CMK (cell line): ENCODE measurements at places on chromosomes 1 and 21.

- DNase-seq, result no peak
Observed at GRCh38 chr1:246566813-246567645, 773 bp downstream of the CNST start.

DNA sequence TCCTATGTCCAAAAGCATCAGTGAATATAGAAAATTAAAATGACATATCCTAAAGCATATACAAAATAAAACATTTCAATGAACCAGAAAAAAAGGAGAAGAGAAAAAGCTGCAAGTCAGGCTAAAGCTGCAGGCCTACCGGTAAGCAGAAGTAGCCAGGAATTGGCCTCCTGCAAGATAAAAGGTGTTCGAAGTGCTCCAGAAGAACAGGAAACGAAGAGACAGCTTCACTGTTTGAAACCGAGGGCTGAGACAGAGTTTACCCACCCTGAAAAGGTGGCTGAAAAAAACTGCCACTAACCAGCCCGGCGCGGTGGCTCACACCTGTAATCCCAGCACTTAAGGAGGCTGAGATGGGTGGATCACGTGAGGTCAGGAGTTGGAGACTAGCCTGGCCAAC lies 37.4 kb downstream of the NSL1 start:
- DNase-seq, result no peak

DNA sequence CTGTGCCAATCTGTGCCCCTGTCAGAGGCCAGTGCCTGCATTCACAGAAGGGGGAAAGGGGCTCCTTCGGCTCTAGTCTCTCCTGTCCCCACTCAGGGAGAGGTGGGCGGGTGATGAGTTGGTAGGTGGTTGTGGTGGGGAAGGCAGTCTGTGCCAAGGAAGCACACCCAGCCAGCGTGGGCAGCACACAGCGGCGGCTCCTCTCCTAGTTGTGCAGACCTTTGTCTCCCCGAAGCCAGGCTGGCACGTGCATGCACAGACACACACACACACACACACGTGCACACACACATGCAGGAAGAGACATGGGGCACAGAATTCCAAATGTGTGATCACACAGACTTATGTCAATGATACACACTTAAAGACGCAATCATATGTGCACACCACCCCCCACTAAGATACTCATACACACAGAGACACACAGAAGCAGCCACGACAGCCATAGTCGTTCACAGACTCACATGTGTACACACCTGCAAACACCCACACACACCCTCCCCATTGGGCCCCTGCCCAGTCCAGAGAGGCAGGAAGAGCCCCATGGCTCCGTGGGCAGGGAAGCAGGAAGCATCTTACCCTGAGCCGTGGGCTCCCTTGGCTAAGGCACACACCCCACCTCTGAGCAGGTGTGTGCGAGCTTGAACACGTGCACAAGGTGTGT lies 16.4 kb downstream of the RIMS3 start:
- no peak for DNase-seq

DNA sequence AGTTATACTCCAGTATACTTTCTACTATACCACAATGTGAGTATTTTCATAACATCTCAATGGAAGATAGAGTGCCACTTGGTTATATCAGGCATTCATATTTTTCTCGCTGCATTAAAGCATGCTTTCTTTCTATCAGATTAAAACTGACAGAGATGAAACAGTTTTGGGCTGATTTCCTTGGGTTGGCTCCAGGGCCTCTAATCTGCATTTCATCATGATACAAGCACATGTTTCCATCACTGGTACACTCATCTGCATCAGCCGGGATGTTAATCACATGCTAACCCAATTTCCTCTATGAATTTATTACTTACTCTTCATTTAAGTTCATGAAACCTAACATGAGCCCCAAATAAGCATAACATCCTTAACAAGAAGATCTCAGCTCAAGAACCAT lies 289.0 kb upstream of the DAB1 start:
- no peak for DNase-seq

GRCh38 chr1:99891997-99892396 lies 41.8 kb downstream of the AGL start:
- no peak for DNase-seq

- no peak for DNase-seq
Observed at GRCh38 chr1:193417945-193418744, 231.7 kb upstream of the B3GALT2 start.

DNA sequence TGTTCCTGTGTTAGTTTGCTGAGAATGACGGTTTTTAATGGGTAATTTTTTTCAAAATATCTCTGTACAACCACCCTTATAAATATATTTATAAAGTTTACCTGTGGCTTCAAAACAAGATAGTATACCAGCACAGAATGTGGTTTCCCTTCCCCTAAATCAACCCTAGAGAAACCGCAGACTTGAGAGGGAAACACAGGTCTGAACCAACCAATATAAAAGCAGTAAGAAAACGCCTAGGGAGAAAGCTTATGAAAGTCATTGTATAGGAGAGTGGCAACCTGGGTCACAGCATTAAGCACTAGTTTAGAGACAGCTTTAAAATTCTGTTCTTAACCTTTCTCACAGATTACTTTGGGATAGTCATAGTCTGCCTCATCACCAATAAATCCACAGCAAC lies 180.6 kb upstream of the LHX8 start:
- no peak for DNase-seq

DNA sequence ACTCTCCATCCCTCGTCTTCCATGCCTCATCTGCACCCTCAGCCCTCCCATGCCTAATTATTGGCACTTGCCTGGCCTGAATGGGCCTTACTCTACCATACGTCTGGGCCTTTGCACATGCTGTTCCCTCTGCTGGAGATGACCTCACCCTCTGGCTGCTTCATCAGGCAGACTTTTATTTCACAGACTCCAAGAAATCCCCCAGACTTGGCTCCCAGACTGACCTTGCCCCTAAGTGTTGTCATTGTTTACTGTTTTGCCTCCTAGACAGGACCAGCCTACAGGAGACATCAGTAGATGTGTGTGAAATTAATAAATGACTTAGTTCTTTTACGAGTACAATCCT lies 5.2 kb upstream of the AHDC1 start:
- DNase-seq, result no peak

DNA sequence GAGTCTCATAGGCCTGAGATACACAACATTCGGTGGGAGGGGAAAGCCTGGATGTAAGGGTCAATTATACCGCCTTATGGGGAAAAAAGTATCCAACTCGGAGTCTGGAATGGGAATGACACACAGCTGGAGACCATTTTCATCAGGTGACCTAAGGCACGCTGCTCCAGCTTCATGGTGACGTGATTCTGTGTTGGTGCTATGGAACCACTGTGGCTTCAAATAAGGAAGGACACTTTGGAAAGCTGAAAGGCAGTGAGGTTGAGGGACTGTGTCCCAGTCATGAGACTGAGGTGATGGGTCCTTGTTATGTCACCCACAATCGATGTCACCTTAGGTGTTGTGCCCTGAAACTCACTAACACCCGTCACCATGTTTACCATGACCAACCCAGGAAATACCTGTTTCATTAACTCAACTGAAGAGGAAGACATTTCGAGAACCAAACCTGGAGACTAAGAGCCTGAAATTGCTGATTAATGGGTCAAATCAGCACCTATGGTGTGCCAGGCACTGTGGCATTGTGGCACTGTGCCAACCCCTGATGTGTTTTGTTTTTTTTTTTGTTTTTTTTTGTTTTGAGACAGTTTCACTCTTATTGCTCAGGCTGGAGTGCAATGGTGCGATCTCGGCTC lies 54.5 kb downstream of the IRF2BP2 start:
- DNase-seq, result no peak

GRCh38 chr1:88394958-88395357 lies 289.1 kb upstream of the PKN2 start:
- no peak for DNase-seq

DNA sequence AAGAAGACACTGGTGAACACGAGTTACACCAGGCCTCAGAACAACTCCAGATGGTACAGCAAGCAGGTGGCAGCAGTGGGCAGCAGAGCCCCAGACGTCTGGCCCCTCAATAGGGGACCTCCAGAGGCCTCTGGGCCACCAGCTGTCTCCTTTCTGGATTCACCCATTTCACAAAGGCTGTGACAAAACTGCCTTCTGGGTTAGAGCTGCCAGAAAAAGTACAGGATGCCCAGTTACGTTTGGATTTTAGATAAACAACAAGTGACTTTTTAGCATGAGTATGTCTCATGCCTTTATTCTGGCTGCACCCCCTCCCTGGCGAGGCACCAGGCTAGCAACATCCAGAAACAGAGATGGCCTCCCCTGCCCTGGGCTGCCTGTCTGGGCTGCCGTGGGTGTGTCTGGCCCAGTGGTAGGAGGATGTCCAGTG lies 30.1 kb downstream of the ITPKB start:
- no peak for DNase-seq

DNA sequence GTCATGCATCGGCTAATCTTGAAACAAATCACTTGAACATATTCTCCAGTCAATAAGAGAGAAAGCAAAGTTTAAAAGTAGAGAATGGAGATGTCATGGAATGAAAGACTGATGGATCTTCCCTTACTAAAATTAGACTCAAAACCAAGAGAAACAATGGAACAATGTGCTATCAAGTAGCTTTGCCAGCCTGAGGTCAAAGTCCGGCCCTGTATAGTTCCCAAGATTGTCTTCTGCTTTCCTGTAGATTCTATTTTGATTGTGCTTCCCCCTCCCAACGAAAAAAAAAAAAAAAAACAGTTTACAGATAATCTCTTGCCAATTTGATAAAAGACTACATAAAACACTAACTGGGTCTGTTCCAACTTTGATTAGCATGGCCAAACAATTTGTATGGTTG lies 40.8 kb upstream of the KIRREL1 start:
- DNase-seq, result no peak

GRCh38 chr1:66809245-66809644 lies 8.2 kb upstream of the INSL5 start:
- DNase-seq, result no peak

DNA sequence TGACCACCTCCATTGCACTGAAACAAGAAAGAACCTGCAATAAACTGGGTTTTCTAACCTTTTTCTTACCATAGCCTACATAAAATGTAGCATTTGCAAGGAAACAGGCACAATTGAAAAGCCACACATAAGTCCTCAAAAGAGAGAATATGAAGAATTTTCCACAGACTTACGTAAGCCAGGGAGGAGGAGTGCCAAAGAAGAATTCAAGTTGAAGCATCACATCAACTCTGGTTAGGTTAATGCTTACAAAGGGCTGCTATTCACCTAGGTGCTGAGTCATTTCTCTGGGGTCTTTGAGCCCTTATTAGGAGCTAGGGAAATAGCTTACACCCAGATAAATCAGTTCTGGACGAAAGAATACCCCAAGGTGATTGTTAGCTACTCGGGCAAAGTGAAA lies 9.6 kb downstream of the OSCP1 start:
- DNase-seq, result no peak

DNA sequence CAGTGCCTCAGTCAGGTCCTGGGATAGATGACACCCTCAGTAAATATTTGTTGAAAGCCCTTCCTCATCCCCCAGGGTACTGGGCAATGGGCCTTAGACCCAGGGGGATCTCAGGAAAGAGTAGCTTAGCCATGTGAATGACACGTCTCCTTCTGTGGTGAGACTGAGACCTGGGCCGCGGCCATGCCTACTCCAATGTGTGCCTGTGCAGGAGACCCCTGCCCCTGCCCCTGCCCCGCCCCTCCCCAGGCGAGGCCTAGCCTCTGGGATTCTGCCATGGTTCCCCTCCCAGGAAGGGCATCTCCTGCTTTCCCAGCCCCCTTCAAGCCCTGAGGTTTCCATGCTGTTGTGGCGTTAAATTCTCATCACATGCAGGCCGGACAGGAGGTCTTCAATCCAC lies 7.1 kb downstream of the MYOM3 start:
- no peak for DNase-seq

DNA sequence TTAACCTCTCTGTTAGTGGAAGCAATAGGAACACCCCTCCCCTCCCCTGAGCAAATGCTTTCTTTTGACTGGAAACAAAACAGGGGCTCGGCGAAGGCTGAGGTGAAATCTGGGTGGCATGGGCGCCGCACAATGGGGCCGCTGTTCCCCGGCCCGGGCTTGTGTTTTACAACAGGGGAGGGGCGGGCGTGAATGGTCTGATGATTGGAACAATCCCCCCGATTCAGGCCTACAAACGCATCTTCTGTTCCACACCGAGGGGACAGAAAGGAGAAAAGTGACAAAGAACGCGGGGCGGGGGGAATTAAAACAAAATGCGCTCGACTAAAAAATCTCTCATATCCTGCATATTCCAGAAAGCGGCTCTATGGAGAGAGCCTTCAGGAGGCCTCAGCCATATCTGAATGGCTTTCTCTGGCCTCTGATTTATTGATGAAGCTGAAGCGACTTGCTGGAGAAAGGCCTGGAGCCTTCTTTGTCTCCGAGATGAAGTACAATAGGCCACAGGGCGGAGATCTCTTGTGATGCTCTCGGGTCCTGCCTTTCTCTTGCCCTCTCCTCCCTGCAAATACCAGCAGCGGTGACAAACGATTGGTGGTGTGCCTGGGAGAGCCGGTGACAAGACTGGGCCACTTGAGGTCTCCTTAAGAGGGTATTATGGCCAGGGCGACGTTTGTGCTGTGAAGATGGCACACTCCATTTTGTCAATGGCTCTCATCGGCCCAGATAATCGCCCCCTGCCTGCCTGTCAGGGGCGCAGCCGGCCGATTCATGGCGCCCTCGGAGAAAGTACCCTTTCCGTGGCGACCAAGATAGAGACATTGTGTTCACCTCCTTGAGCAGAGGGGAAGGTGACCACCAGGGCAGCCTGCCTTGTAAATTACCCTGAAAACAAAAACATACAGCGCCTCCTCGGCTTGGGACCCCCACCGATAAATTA lies 47.1 kb upstream of the OLIG2 start:
- DNase-seq, result no peak

DNA sequence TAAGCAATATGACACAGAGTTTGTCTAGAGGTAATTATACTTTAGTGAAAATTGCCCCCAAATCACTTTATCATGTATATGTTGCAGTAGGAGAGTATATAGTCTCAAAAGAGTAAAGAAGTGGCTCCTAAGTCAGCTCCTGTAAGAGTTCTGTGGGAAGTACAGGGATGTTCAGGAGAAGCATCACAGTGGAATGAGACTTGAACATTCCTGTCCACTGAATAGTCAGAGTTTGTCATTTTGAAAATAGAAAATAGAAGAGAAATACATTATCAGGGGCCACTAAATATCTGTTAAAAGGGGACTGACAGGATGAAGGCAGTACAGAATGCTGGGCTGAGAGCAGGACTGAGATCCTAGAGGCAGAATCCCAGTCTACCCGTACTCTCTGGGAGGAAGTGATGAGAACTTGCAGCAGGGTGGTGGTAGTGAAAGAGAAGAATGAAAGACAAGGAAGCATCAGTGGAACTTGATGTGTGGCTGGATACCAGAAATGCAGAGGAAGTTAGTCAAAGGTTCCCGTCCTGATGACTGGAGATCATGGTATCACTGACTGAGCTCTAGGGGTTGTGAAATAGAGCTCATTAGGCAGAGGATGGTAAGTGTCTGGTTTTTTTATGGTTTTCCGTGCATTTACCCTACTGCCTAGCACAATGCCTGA lies 153.4 kb downstream of the FMN2 start:
- no peak for DNase-seq

GRCh38 chr1:78622548-78622947 lies 2.3 kb downstream of the IFI44L start:
- no peak for DNase-seq

- no peak for DNase-seq
Observed at GRCh38 chr1:230249695-230250480, 176.2 kb downstream of the PGBD5 start.

- no peak for DNase-seq
Observed at GRCh38 chr1:211830055-211830327, 572 bp downstream of the LPGAT1 start.
